Jurkat, Clone E6-1 (cell line): ENCODE measurements at places on chromosomes 6 and 20.

DNA sequence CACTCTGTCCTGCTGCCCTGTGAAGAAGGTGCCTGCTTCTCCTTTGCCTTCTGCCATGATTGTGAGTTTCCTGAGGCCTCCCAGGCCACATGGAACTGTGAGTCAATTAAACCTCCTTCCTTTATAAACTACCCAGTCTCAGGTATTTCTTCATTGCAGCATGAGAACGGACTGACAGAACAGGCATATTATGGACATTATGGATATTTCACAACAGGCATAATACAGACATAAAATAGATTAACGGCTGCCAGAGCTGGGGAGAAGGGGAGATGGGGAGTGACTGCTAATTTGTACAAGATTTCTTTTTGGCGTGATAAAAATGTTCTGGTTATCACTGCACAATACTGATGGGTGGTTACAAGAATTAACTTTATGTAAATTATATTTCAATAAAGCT, 29.4 kb downstream of the TRPC4AP start:
- no peak for DNase-seq

DNA sequence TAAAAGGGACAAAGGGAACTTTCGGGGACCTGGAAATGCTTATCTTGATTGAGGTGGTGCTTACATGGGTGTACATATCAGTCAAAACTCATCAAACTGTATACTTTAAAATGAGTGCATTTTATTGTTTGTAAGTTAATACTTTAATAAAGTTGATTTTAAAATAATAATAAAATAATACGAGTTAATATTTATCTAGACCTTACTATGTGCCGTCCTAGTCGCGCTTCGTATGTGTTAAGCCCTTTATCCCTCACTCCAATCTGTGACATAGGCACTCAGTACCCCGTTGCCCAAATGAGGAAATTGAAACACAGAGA, 47.5 kb downstream of the PDYN start:
- no peak for DNase-seq

GRCh38 chr20:17430125-17430950, 100.8 kb downstream of the BFSP1 start:
- no peak for DNase-seq

GRCh38 chr6:113654396-113654795, 202.7 kb upstream of the MARCKS start:
- DNase-seq, result no peak

DNA sequence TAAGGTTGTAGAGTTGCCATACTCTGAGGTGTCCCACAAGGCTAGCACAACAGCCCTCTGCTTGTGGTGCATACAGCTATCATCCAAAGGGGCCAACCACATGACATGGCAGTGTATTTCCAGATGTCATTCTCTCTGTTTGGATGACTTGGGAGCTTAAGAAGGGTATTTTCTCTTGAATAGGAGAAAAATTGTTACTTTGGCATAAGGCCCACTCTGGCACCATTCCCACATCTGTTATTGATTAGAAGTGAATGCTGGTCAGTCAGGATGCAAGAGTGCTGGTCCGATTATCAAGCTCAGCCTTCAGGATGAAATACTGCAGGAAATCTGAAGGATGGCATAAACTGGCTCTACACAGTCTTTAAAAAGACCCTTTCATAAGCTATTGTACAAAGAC, 83.6 kb upstream of the C20orf144 start:
- no peak for DNase-seq

- no peak for DNase-seq
Measured at GRCh38 chr6:165794179-165794601, 131.1 kb upstream of the PDE10A start.

DNA sequence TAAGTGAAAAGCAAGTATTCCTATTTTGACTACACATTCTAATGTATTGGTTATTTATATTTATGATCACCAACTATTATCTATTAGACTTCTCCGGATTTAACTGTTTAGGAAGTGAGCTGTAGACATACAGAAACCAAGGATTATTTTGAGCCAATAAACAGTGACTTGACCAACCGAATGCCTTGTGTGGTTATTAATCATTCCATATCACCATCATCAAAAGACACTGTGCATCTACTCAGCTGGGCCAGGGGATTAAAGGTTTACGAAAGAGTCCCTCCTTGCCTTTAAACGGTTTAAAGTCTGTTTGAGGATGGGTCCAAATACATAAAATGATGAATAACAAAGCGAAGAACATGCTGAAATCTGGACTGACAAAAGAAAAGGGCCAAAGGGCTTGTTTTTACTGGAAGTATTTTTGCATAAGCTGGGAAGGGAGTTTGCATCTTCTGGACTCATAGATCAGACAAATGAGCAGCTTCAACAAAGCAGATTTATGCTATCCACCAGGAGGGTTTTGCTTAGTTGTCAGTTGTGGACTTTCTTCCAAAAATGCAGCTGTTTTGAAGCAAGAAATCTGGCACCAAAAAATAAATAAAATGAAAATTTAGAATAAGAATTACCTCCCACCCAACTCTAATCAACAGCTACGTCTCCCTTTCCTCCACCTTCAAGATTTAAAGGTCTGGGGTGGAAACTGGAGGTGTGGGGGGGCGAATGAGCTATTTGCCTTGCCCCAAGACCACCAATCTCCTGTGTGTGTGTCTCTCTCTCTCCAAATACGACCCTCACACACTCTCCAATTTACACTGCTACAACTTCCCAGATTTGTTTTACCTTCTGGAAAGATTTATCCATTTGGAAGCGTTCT, 33.6 kb upstream of the ID4 start:
- no peak for DNase-seq

DNA sequence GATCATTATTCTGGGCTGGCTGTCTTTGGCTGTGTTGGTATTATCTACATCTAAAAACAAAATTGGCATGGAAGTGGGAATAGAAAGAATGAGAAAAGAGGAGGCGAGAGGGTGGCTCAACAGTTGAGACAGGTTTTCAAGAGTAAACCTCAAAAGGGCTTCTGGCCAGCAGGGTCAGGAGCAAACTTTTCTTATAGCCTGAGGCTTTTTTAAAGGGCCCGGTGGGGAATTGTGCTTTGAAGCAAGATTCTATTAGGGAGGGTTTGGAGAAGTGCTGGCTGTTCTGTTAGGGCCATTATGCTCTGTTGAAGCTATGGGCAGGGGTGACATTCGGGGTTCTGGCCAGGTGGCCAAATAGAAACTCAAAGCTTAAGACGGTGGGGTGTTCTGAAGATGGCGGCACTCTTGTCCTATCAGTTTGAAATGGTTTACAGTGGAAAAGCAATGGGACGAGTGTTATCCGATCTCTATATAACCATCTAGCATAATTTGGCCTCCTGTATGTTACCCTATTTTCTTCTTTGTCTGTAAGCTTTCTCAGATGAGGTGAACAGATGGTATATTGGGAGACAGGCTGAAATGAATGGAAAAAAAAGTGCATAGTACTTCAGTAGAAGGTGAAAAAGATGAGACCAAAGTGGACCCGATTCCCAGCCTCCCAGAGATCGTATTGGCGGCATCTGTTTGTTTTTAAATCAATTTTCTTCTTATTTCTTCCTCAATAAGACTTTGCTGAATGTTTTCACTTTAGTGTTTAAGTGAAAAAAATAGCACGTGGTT, 132.1 kb upstream of the CNR1 start:
- DNase-seq, result no peak

DNA sequence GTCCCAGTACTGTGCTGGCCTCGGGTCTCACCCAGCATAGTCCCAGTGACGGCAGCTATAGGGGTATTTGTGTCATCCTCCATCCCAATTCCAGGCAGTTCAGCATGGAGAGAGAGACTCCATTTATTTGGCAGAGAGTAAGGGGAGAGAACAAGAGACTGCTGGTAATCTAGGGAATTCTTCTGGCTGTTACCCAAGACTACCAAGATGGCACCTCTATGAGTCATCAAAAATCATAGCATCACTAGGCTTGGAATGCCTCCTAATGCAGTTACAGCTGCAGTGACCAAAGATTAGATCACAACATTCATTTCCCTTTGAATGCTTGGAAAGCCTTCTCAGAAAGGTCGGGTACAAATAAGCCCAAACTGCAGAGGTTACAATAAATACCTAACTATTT, 660.4 kb upstream of the FLRT3 start:
- no peak for DNase-seq

- no peak for DNase-seq
Measured at GRCh38 chr6:145241039-145241438, 494.3 kb downstream of the EPM2A start.

GRCh38 chr6:3402310-3403237, 54.3 kb downstream of the SLC22A23 start:
- DNase-seq, result no peak

DNA sequence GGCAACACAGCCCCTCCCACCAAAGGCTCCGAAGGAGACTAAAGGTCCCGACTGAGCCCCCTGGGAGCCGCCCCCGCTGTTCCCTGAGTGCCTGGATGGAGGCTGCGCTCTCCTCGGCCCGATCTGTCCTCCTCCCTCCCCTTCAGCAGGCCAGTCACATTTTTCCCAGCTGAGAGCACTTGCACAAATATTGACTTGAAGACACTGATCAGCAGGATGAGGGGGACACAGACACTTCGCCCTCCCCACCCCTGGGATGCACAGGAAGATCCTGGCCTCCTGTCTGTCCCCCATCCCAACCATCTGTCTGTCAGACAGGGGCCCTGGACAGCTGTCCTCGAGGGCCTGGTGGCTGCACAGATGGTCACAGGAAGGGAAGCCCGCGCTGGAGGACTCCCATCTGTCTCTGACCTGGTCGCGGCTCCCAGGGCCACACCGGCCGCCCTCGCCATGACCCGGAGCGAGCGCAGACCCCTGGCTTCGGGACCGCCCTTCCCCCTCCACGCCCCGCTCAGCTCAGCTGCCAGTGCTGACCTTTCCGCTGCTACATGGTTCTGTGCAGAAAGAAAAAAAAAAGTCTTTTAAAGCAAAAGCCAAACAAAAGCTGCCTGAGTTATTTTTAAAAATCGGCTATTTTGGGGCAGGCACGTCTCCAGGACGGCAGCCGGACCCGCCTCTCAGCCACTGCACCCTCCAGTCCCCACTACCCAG, 11.1 kb downstream of the LAMA5 start:
- no peak for DNase-seq

GRCh38 chr20:46967646-46968045, 73.0 kb downstream of the EYA2 start:
- DNase-seq, result no peak

DNA sequence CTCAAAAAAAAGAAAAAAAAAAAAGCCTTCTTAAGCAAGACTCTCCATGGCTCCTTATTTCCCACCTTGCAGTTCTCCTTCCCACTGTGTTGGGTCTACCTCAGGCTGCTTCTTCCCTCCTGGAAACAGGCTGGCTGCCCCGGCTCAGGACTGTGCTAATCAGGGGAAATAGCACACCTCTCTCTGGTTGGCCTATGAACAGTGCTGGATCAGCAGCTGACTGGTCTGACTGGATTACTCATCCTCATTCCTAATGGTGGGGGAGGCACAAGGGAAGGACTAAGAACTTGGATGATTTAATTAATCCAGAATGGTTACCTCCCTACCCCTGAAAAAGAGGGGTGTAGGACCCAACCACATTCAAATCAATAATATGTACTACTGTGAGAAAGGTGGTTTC, 3.9 kb upstream of the SRSF3 start:
- no peak for DNase-seq

DNA sequence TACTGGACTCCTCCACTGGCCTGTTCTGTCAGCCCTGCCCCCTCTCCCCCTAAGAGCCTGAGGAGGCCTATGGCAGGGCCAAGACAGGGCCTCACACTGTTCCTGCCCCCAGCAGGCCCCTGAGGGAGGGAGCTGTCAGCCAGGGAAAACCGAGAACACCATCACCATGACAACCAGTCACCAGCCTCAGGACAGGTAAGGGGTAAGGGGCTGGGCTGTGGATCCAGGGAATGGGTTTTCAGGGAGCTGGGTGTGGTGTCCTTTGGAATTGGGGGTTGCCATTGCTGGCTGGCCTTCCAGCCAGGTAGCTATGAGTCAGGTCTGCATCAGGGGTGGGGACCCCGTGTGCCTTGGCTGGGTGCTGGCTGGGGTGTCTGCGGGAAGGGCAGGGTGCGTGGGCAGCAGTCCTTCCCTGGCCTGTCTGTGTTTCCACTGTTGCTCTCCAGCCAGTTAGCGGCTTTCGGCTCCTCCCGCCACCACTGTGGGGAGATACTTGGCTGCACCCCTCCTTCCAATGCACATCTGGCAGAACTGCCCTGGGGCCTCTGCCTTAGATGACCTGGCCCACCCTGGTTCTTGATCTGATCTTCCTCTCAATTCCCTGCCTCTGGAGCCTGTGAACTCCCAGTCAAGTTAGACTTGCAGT, 3.9 kb downstream of the SLC29A1 start:
- no peak for DNase-seq

DNA sequence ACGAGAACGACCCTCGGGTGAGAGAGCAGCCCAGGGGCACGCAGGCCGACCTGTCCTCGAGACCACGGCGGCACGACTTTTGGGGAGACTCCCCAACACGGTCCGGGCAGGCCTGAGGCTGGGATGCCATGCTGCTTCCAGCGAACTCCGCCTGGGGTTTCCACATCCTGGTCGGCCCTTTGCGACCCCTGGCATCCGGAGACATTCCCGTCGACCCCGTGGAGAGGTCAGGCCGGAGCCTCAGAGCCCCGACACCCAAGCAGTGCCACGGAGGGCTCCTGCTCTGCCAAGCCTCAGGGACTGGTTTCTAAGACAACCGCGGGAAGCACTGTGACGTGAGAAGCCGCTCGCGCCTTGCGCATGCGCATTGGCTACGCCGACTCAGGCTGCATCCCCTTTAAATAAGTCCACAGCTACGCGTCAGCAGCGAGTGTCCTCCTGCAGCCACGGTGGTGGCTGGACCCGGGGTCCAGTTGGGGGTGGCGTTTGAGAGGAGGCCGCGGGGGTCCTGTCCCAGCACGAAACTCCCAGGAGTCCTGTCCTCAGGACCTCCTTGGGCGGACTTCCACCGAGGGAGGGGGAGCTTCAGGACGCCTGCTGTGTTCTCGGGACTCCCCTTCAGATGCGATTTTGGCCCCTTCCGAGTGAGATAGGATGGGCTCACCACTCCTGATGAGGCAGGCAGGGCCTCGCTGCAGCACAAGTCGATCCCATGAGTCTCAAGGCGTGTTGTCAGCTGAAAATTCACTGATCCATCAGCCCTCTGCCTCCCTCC, 1089.3 kb upstream of the DEFB115 start:
- DNase-seq, result no peak

- no peak for DNase-seq
Measured at GRCh38 chr6:141464490-141464889, 668.2 kb upstream of the GJE1 start.

- no peak for DNase-seq
Measured at GRCh38 chr20:3283222-3283820, 44.3 kb upstream of the SLC4A11 start.

- DNase-seq, result no peak
Measured at GRCh38 chr6:23277521-23278179, 708.3 kb downstream of the HDGFL1 start.

DNA sequence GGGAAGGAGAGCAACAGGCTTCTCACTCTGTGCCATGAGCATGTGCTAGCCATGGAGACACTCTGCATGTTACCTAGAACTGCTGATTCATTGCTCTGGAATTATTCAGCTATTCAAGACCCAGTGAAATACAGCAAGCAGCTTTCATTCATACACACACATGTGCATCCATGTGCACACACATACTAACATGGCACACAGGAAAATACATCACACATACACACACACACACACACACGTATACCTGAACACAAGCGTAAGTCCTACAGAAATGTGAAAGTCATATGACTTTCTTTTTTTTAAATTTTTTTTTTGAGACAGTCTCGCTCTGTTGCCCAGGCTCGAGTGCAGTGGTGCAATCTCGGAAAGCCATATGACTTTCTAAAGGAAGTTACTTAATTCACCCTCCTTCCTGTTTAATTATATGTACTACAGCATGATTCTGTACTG, 108.2 kb upstream of the NFATC2 start:
- DNase-seq, result no peak

GRCh38 chr20:47315339-47316056, 41.0 kb downstream of the ZMYND8 start:
- DNase-seq, result no peak
